Osteoblast (primary cell): ENCODE measurements at places on chromosomes 1 and 21. TPM values are rescaled to one million over a fixed set of nuclear protein-coding genes. Genes with fewer than 3 reads are reported as not detected.

Gene MCOLN3
- 4.0 and 4.7 TPM in 2 replicates for total RNA-seq

Gene PROK1
- not detected in 2 replicates for total RNA-seq

Gene PKP1
- total RNA-seq = under 0.01 TPM in 2 replicates

Gene WNT2B
- 1.5 and 2.2 TPM in 2 replicates for total RNA-seq

Gene FNDC5
- 0.36 TPM in 1 of 2 replicates, not detected in the other for total RNA-seq

Gene TAS1R1
- total RNA-seq = under 0.01 and 0.29 TPM in 2 replicates

Gene CD1D
- total RNA-seq = under 0.01 TPM in 1 of 2 replicates, not detected in the other

Gene LRRIQ3
- total RNA-seq = 0.59 and 0.72 TPM in 2 replicates

Gene DEPDC1
- 1.4 and 2.4 TPM in 2 replicates for total RNA-seq

Gene IL12RB2
- total RNA-seq = not detected in 2 replicates

Gene DNALI1
- total RNA-seq = 6.5 and 7.2 TPM in 2 replicates

Gene PCNT
- 19.2 and 23.0 TPM in 2 replicates for total RNA-seq

GRCh38 chr1:108512239-108513043, 47.5 kb upstream of the EEIG2 start:
- no peak for DNase-seq

DNA sequence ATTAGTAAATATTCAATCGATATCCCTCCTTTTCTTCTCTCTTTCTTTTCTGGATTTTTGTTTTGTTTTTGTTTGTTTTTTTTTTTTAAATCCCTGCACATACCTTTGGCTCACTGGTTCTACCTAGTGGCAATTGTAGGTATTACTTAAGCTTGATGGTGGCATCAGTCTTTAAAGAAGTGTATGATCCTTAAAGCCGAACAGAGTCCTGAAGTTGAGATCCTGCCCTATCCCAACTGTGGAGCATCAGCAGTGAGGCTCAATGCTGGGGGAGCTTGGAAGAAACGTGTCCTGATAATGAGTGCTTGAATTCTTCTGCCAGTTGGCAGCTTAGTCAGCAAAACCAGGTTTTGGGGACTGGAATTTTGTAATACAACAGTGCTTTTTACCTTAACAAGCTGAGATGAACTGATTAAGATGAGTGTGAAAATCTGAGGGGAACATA, 60.8 kb downstream of the FASLG start:
- no peak for DNase-seq

DNA sequence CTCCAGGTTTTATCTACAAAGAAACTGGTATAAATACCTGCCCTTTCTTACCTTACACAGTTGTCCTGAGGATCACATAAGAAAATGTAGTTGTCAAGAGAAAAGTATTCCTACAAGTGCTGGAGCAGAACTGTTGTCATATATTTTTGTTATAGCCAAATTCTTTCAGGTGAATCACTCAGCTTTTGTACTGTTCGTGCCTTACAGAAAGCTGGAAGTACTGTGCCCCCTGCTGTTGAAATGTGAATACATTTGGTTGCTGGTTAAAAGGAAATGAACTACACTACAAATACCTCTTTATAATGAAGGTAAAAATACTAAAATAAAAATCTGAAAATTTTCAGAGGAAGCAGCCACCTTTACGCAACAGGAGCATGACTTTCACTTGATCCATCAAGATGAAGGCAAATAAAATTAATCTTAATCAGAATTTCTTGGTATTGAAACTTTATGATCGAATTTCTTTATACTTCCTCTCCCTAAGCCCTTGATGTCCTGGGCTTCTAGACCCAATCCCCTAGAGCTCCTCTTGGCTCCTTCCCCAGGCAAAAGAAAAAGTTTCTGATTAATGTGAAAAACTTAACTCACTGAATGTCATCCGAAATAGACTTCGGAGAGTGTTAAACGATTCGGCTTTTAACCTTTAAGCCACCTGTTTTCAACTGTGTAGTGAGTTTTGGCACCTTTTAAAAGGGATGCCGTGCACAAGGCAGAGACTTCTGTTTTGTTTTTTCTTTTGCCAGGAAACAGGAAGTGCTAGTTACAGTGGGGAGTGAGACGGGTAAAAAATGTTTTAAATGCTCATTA, 12.5 kb downstream of the CHML start:
- no peak for DNase-seq

- DNase-seq = no peak
Measured at GRCh38 chr1:88943241-88943640, 49.2 kb downstream of the KYAT3 start.

DNA sequence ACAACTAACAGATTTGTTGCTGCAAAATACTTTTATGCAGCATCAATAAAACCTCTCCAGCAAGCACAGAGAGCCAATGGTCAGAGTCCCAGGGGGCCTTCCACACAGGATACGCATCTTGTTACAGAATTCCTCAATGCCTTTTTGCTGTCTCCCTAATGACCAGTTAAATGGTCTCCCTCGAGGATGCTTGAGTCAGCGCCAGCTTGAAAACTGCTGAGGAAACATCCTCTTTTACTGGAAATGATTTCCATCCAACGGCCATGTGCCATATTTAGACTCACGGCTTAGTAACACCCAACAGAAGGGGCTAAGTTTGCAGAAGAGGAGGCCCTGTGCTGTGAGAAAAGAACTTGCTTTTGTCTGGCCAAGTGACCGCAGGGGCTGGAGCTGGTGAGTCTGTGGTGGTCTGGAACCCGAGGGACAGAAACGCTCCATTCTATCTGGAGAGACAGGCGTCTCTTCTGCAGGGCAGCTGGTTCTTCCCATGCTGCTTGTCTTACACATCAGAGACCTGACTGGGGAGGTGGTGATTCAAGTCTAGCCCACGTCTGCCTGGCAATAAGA, 496.4 kb downstream of the SETD4 start:
- DNase-seq = peak; percentile 80

DNA sequence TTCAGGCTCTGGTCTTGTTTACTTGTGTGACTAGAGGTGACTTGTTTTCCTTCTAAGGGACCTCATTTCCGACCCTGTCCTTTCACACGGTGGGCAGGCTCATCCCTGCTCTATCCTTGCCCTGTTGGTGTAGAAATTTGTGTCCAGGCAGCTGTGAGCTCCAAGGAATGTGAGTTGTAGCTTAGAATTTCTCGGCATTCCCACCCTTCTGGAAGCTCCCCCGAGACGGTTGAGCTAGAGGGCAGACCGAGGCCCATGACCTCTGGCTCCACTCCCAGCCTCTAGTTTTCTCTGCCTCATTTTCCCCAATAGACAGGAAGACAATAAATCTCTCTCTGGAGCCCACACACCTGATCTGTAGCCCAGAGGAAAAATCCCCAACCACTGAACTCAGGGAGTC, 100.9 kb downstream of the NAV1 start:
- no peak for DNase-seq

- DNase-seq = peak; percentile 8
Measured at GRCh38 chr1:43430831-43431230, 22.9 kb downstream of the HYI start.

DNA sequence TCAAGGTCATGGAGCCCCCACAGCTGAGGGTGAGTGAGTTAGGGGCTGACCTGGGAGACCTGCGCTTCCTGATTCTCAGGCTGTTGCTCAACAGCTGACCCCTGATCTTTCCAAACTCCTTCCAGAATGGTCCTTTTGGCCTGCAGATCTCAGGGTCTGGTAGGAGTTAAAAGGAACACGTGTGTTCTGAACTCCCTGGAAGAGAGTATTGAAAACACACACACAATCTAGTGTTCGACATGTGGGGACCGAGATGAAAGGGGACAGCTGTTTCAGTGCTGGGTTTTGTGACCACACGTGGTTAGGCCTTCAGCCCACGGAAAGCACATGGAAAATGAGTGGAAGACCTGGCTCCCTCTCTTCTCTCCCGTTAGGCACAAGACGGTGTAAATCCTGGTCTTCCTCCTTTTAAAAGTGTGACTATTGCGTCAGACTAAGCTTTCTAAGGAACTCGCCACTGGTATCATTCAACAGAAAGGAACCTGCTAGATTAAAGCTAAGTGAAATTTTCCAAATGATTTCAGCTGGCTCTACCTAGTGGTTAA, 49.6 kb downstream of the RUNX1 start:
- DNase-seq = no peak

GRCh38 chr1:68151690-68152089, 80.6 kb downstream of the WLS start:
- no peak for DNase-seq

- no peak for DNase-seq
Measured at GRCh38 chr21:45898781-45899180, 82.8 kb upstream of the COL6A1 start.

- DNase-seq = no peak
Measured at GRCh38 chr21:41537356-41537755, 29.4 kb upstream of the TMPRSS2 start.

GRCh38 chr1:247638011-247638410, 32.6 kb downstream of the OR2G3 start:
- DNase-seq = peak; percentile 48

- no peak for DNase-seq
Measured at GRCh38 chr1:117237726-117238381, 27.1 kb upstream of the VTCN1 start.

GRCh38 chr1:55555956-55556725, 341.0 kb upstream of the USP24 start:
- no peak for DNase-seq

DNA sequence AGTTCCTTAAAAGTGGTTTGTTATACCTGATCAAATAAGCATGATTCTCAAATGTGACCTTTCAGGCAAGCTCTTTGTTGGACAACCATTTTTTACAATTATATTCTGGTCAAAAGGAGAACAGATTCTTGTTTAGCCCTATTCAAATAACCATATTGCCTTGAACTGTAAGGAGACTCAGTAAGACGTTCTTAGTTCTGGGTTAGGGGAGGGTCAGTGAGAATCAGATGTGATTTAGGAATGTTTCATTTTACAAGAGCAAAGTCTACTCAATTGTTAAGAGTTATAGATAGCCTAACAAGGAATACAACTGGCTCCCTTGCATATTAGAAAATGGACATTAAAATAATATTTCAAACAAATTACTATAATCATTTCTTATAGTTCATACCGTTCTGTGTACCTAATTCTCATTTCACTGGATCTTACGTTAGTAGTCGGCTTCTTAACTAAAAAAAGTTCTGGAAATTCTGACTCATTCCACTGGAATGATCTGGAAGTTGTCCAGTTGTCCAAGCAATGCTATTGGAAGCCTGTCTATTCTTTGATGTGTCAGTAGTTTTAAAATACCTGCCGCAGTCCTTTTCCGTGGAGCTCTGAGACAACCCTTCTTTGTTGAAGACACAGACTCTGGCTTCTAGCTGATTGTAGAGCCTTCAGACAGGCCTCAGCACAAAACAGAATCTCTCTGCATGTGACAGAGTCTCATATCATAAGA, 88.8 kb downstream of the MAST2 start:
- peak; percentile 73 for DNase-seq

GRCh38 chr1:154326546-154327465, 1.5 kb downstream of the ATP8B2 start:
- DNase-seq = peak; percentile 98

- peak; percentile 30 for DNase-seq
Measured at GRCh38 chr1:151854658-151855057, 1.1 kb upstream of the THEM5 start.

GRCh38 chr1:2969011-2969844, 52.0 kb upstream of the ACTRT2 start:
- peak; percentile 76 for DNase-seq

DNA sequence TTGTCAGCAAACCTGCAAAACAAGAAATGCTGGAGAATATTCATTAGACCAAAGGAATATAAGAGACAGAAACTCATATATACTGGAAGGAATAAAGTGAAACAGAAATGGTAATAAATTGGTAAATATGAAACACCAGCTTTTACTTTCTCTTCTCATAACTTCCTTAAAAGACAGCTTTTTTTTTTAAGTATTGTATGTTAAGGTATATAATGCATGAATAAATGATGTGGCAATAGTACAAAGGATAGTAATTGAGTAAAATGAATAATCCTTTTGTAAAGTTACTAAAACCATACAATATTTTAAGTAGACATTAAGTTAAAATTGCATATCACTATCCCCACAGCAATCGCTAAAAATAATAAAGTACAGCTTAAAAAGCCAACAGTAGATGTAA, 64.8 kb downstream of the TRIM33 start:
- DNase-seq = no peak

- DNase-seq = no peak
Measured at GRCh38 chr21:24470852-24471251, 1136.4 kb downstream of the MRPL39 start.

DNA sequence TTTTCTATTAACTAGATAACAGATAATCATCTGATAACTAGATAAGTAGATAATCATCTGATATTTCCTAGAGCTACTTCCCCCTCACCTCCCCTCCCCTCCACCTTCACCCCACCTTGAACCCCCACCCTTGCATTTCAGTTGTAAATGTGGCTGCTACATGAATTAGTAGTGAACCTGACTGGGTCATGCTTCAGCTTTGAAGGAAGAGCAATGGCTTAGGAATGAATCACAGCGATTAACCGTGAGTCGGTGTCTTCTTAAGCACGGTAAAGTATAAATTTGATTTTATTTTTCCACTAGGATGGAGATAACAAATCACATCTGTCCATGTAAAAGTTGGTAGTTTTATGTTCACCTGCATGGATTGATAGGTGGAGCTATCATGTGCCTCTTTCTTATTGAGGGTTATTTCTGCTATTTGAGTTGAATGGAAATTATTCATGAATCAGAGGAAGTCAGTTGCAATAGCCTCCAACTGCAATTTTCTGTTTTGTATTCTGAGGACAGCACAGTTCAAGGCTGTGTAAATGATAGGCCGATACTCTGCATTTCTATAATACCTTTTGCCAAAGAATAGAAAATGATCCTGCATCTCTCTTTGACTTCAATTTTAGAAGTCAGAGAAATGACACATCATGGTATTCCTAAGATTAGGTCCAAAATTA, 235.0 kb downstream of the PTGER3 start:
- DNase-seq = no peak

DNA sequence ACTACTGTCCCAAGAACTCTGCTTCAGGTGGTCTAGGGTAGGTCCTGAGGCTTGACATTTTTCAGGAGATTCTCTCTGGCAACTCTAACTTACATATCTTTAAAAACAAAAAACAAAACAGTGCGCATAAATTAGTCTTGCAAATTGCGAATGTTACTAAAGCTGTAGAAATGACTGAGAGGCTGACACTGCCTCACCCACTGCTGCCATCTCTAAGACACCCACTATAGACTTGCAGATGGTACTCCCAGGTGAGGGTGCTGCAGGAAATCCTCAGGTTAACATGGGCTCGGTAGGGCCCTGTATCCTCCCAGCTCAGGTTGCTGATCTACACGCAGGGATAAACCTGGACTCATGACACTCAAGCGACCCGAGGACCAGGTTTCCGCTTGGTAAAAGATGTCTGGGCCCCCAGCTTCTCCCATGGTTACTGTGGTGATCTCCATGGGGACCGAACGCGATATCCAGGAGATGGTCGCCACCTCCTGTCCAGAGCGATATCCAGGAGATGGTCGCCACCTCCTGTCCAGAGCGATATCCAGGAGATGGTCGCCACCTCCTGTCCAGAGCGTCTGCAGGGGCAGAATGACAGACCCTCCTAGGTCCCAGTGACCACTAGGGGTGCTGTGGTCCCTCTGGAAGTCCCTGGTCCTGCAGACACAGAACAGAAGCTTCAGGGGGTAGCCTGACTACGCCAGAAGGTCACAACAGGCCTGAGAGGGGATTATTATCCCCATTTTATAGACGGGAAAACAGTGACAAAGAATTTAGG, 16.2 kb upstream of the LY9 start:
- no peak for DNase-seq

GRCh38 chr1:9630331-9631111, 21.0 kb upstream of the PIK3CD start:
- peak; percentile 64 for DNase-seq
